ENCODE measurements at places on chromosomes 6 and 20.

GRCh38 chr6:71289039-71289801, 609 bp downstream of the OGFRL1 start:
- peak; percentile 42 for DNase-seq
- no peak overlapping the region for H3K27ac ChIP-seq
- H3K27me3 ChIP-seq: no peaks in the 10 kb centered on the region
- no peaks in the 10 kb centered on the region for H3K36me3 ChIP-seq
- H3K4me1 ChIP-seq: no peaks in the 10 kb centered on the region

DNA sequence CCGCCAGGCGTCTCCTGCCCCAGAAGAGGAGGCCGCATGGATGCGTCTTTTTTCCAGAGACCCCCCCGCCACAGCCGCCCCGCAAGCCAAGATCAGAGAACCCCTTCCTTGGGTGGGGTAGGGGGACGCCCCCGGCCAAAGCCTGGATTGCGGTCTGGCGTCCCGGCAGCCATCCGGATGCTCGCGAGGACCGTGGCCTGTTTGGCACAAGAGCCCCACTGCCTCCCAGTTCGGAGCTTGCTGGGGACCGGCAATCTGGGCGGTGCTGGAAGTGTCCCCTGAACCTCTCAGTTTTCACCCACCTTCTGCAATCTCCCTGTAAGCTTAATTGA, 924 bp downstream of the FAM162B start:
- no peak overlapping the region for H3K4me3 ChIP-seq
- H3K4me1 ChIP-seq: no peaks in the 10 kb centered on the region
- H3K27ac ChIP-seq: no peak overlapping the region
- no peaks in the 10 kb centered on the region for H3K36me3 ChIP-seq
- DNase-seq: no peak

GRCh38 chr20:46408281-46408731, 1.9 kb upstream of the ELMO2 start:
- no peak overlapping the region for H3K4me3 ChIP-seq
- DNase-seq: no peak
- peaks cover 14% of the 10 kb centered on the region for H3K4me1 ChIP-seq
- H3K27me3 ChIP-seq: no peaks in the 10 kb centered on the region

GRCh38 chr6:122904166-122904565, 91.9 kb upstream of the CLVS2 start:
- H3K27me3 ChIP-seq: no peaks in the 10 kb centered on the region
- H3K4me3 ChIP-seq: no peak overlapping the region
- no peaks in the 10 kb centered on the region for H3K4me1 ChIP-seq

GRCh38 chr6:98812220-98812619, 22.2 kb upstream of the POU3F2 start:
- H3K4me3 ChIP-seq: no peak overlapping the region
- H3K4me1 ChIP-seq: no peaks in the 10 kb centered on the region
- H3K36me3 ChIP-seq: no peaks in the 10 kb centered on the region

- no peak overlapping the region for H3K27ac ChIP-seq
- no peak overlapping the region for H3K4me3 ChIP-seq
- no peak for DNase-seq
- no peaks in the 10 kb centered on the region for H3K27me3 ChIP-seq
- H3K4me1 ChIP-seq: no peaks in the 10 kb centered on the region
These were observed 100.2 kb upstream of the SLC35B3 start for GRCh38 chr6:8535519-8535918.

- H3K27ac ChIP-seq: no peak overlapping the region
- no peak overlapping the region for H3K4me3 ChIP-seq
- no peak for DNase-seq
- H3K4me1 ChIP-seq: no peaks in the 10 kb centered on the region
- no peaks in the 10 kb centered on the region for H3K27me3 ChIP-seq
- H3K36me3 ChIP-seq: no peaks in the 10 kb centered on the region
These were observed 123.4 kb upstream of the RAB32 start for GRCh38 chr6:146420255-146420654.

DNA sequence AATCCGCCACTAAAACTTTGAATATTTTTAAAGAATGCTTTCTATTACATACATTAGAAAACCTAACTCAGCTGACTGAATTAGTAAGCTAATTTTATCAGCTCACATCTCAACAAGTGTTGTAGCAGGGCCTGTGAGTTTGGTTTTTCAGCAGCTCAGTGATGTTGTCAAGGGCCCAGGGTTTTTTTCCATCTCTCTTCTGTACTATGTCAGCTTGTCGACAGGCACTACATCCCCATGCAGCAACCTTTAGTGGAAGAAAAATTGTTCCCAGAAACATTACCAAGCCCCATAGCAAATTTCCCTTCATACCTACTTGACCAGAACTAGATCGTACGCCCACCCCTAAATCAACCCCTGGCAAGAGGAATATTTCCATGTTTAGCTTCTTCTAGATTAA, 170.3 kb upstream of the TNFAIP3 start:
- peak overlapping the region; percentile 58 for H3K27ac ChIP-seq
- H3K4me3 ChIP-seq: no peak overlapping the region
- peaks cover 15% of the 10 kb centered on the region for H3K4me1 ChIP-seq
- DNase-seq: no peak

DNA sequence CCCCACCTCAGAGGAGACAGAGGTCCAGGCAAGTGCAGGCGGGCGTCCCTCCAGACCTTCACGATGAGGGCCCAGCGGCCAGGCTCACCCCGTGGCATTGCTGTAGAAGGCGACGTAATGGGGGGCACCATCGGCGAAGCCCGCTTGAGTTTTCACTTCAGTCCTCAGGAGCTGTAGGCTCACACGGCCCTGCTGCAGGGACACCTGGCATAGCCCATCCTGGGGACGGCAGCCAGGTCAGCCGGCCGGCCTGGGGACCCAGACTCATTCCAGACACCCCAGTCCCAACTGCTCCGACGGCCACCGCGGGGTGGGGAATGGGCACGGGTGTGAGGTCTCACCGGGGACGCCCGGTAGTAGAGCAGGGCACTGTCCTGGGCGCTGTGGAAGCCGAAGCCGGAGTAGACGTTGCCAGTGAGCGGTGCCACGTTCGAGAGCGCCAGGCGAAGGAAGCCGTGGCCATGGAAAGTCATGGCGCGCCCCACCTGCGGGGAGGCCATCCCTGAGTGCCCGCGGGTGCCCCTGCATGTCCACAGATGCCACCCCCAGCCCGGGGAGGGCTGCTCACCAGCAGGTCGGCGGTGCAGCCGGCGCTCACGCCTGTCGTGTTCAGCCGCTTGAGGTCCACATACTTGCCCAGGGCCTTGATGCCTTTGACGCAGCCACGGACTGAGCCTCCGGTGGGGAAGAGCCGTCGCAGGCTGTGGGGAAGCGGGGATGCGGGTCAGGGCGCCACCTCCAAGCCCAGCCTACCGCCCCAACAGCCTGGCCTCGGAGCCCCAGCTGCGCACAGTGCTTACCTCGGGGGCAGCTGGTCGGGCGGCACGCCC, 9.2 kb downstream of the ADRM1 start:
- H3K27me3 ChIP-seq: no peaks in the 10 kb centered on the region
- no peak overlapping the region for H3K27ac ChIP-seq
- peaks cover 9% of the 10 kb centered on the region for H3K36me3 ChIP-seq
- no peak for DNase-seq
